Left renal cortex interstitium (tissue), 4 donors: ENCODE measurements at places on chromosomes 12 and 14.

DNA sequence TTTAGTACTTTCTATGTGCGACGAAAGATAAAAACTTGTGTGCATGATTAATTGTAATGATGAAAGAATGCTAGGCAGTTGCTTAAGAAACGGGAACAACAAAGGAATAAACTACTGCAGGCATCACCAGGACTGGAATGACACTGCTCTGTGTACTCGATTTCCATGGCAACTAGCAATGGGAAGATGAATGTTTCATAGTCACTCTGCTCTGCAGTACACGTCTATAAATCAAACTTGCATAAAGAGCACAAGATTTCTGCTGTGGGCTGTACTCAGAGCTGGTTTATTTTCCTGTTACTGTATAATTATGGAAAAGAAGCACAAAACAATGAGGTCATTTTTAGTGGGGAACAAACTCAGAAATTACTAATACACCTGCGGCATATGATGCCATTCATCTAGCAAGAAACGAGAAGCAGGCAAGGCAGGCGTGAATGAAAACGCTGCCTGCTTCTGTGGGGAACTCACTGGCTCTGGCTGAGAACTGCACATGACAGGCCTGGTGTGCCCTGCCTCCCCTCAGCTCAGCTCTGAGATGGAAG, 41.8 kb downstream of the EFCAB11 start:
- DNase-seq, result no peak

DNA sequence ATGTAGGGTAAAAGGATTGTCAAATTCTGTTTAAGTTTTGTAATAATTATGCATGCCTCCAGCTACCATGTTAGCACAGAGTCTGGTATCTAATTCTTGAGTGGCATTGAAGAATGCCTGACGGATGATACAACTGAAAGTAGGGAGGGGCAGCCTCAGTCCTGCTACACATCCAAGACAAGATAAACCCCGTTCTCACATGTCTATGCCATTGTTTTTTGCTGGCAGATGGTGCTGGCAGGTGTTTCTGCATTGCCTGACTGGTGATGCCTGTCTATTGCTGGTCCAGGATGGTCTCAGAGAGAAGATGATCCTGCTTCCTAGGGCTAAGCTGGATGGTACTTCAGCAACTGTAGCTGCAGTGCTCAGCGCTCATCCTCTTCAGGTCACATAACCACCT, 245.8 kb upstream of the NAV3 start:
- no peak for DNase-seq

DNA sequence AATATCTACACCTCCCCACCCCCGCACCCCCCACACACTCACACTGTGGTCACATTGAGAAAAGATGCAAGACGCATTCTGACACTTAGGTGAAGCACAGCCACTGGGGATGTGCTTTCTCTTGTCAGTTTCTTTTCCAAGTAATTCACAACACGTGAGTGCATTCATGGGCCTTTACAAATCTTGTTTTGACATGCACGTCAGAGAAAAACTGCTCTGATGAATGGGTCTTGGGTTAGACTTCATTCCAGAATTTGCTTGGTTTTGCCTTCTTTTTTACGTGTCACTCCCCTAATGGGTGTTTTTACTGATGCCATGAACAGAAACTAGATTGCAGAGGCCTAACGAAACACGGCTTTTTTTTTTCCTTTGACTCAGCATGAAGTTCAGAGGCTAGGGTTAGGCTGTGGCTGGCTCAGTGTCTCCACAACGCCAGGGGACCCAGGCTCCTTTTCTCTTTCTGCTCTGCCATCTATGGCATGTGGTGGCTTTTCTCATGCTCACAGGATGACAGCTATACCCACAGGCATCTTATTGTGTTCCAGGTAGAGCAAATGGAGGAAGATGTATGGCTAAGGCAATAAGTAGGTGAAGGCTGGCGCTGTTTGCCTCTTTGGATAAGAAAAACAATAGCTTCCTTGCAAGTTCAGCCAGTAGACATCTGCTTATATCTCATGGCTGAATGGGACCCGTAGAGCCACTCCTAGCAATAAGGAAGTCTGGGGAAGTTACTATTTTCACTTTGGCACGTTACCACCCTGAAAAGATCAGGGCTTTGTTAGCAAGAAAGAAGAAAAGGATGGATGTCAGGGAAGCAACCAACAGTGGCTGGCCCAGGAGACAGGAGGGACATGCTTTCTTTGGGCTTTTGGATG, 253.3 kb downstream of the SLC15A4 start:
- no peak for DNase-seq

DNA sequence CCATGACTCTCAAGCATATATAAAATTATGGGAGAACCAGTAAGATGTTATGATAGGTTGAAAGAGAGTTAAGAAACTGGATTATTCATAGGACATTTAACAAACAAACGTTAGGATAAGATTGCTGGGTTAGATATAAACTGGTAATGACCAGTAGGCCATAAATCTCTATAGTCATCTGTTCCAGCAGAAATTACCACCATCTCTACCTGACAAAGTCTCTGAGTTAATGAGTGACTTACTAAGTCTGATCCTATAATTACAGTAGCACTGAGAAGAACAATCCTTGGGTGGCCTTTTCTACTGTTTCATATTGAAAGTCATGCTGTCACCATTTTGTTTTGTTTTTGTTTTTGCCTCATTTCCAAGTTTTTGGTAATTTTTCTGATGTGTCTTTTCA, 136.9 kb upstream of the CNOT2 start:
- DNase-seq, result no peak

DNA sequence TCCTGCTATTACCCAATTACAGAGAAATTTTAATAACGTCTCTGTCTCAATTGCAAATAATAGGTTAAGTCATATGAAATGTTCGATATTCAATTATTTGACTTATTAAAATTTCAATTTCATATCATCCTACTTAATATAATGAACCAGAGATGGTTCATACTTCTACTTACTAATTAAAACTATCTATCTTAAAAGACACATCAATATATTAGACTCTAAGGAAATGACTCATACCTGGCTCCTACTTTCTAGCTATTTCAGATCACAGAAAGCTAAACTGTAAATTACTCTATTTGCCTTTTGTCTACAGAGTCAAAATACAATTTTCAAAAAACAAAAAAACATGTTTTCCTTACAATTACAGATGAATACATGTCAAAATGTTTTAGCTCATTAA, 99.6 kb downstream of the CAPZA3 start:
- no peak for DNase-seq

DNA sequence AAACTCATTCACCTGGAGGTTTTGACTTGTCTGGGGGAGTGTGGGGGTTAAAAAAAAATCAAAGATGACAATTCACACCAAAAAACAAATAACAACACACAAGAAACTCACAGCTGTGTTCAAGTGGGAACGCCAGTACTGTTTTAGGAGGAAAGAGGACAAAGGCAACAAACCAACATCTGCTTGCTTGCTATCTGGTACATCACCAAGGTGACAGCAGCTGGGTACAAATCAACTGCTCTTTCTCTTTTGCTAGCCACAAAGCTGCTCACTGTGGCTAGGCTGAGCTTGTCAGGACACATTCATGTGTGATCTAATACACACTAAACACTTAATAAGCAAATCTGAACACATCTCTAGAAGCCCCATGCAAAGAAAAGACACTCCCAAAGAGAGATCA, 128.0 kb upstream of the RAP1B start:
- no peak for DNase-seq

GRCh38 chr12:110705309-110705708, 16.4 kb upstream of the HVCN1 start:
- DNase-seq, result no peak

- no peak for DNase-seq
Observed at GRCh38 chr14:88871429-88871828, 47.0 kb downstream of the TTC8 start.

DNA sequence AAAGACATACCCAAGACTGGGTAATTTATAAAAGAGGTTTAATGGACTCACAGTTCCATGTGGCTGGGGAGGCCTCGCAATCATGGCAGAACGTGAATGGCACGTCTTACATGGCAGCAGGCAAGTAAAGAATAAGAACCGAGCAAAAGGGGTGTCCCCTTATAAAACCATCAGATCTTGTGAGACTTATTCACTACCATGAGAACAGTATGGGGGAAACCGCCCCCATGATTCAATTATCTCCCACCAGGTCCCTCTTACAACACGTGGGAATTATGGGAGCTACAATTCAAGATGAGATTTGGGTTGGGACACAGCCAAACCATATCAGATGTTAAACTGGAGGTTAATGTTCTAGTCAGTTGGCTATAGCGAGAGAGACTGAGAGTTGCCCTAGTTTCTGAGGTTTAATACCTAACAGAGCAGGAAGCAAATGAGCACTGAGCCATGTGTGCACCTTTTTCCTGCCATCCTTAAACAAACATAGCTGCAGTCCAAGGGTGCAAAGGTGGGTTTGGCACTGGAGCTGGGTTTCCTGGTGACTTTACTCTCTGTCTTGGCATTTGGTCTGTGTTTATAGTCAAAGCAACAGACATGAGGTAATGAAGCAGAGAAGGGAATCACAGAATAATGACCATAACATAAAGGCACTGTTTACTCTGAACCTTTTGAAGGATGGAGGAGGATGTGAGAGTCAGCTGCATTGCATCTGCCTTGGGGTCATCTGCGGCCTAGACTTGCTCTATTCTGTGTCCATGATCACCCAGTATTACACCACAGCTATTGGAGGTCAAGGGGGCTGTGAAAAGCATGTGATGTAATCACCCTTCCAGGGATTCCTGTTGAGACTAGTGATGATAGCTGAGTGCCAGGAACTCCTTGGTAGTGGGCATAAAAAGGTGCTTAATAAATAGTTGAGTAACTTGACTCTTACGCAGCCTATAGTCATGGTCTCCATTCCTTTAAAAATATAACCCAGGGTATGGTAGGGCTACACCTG, 83.6 kb upstream of the USP44 start:
- no peak for DNase-seq

GRCh38 chr14:93797071-93797470, 8.8 kb upstream of the PRIMA1 start:
- no peak for DNase-seq

DNA sequence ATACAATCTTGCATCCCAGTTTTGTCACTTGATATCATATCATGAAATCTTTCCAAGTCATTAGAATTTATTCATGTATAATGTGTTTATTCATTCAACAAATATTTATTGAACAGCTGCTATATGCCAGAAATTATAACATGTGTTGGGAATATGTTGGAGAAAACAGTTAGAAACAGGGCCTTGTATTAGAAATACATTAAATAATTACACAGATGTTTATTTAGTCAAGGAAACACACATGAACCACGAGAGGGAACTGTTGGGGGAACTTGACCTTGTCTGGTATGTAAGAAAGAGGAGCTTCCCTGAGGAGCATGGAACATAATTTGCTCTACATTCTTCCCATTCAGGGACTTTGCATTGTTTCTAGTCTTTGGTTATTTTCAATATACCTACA, 191.7 kb upstream of the FRMD6 start:
- DNase-seq, result no peak

DNA sequence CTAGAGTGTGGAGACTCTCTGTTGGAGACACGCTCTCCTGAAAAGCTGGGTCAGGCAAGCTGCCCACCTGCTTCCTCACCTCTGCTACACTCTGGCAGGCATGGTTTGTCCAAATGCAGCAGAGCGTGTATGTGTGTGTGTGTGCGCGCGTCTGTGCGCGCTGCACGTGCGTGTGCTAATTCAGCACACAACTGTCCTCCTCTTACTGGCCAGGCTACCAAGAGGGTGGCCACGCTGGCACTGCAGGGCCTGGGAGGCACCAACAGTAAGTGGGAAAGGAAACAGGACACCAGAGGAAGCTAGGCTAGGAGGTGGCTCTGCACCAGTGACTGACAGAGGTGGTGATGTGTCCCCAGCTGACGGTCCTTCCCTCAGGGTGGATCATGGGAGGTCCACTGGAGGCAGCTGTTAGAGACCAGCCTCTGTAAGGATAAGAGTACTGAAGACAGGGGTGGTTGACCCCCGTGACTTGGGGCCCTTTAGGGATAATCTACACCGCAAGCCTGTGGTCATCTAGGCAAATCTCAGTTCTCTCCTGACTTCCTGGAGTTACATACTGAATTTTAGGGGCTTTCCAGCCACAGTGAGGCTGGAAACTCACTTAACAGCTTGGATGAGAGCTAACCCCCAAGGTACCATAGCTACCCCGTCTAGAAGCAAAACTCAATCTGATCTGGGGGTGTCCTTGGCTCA, 15.6 kb upstream of the TFCP2 start:
- no peak for DNase-seq

GRCh38 chr12:52496590-52497071, 3.6 kb upstream of the KRT6A start:
- no peak for DNase-seq

GRCh38 chr12:107549651-107550480, 135.7 kb upstream of the PWP1 start:
- DNase-seq, result no peak

DNA sequence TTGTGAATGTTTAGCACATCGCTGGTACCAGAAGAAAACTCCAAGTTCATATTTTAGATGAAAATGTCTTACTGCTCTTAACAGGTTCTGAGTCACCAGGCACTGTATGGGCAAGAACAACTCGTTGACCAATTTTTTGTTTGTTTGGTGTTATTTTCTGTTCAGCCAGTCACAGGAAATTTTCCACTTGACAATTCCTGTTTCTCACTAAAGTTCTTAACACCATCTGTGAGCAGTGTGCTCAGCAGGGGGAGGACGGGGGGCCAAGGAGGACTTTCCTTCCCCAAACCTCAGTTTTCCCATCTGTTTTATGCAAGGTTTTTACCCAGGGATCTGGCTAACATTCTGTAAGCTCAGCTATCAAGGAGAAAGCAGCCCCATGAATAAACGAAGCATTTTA, 3.0 kb downstream of the NUAK1 start:
- no peak for DNase-seq

- no peak for DNase-seq
Observed at GRCh38 chr14:100732766-100733100, 6.0 kb downstream of the DLK1 start.

GRCh38 chr14:51448831-51449670, 202.7 kb upstream of the FRMD6 start:
- no peak for DNase-seq

GRCh38 chr14:39175445-39176262, 600 bp downstream of the PNN start:
- DNase-seq, result peak; percentile 59

- no peak for DNase-seq
Observed at GRCh38 chr14:89445273-89445973, 28.4 kb upstream of the FOXN3 start.

DNA sequence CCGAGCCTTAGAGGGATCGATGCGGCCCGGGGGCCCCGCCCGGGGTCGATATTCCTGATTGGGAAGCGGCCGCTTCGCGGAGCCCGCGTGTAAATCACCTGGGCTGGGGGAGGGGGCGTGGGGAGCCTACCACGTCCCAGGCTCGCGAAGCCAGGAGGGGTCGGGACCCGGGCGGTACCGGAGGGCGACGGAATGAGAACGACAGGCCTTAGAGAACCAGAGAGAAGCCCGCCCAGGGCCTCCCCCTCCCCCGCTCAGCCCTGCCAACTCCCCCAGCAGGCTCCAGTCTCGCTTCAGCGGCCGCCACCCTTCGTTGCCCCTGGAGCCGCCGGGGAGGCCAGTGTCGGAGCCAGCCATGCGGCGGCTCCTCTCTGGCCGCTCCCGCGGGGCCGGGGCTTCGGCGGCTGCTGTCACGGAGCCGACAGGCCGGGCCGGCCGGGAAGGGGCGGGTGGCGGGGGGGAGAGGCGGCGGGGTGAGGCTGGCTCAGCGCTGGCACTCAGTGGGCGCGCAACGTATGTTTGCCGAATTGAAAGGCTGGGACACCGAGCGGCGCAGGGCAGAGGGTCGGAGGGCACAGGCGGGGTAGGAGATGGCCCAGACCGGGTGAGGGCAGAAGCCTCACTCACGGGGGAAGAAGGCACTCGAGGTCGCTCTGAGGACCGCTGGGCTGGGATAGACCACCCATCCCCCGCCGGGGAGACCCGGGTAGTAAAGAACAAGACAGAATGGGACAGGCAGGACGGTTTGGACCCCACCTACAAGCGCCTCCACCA, 1.4 kb upstream of the DNAJC22 start:
- no peak for DNase-seq

GRCh38 chr12:6953442-6954315, 2.5 kb downstream of the PTPN6 start:
- no peak for DNase-seq
